ENCODE measurements at places on chromosomes 6 and 20. TPM values are rescaled to one million over a fixed set of nuclear protein-coding genes. Genes with fewer than 3 reads are reported as not detected.
A peak's percentile ranks its signal among the peaks of the same experiment; 100 is the strongest.

LCA5 gene
- total RNA-seq: not detected

C6orf132 gene
- total RNA-seq: 0.13 TPM

C6orf58 gene
- total RNA-seq: not detected

GGTLC1 gene
- total RNA-seq: not detected

TRDN gene
- total RNA-seq: not detected

CD40 gene
- 3.3 TPM for total RNA-seq

SEMG1 gene
- total RNA-seq: not detected

FAM162B gene
- total RNA-seq: not detected

RNF217 gene
- 0.07 TPM for total RNA-seq

SIRPB1 gene
- total RNA-seq: 0.83 TPM

SNPH gene
- total RNA-seq: 4.1 TPM

COL21A1 gene
- total RNA-seq: not detected

MICB gene
- 17.7 TPM for total RNA-seq

DNA sequence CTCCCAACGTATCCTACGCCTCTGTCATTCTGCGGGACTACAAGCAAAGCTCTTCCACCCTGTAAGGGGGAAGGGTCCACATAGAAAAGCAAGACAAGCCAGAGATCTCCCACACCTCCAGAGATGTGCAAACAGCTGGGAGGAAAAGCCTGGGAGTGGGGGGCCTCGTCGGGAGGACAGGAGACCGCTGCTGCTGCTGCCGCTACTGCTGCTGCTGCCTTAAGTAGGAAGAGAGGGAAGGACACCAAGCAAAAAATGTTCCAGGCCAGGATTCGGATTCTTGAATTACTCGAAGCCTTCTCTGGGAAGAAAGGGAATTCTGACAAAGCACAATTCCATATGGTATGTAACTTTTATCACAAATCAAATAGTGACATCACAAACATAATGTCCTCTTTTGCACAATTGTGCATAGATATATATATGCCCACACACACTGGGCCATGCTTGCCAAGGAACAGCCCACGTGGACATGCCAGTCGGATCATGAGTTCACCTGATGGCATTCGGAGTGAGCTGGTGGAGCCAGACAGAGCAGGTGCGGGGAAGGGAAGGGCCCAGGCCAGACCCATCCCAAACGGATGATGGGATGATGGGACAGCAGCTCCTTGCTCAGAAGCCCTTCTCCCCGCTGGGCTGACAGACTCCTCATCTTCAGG is 108.8 kb upstream of the RAB32 start:
- no peaks in the 10 kb centered on the region for H3K36me3 ChIP-seq
- DNase-seq: no peak
- H3K27me3 ChIP-seq: peaks cover 17% of the 10 kb centered on the region
- H3K4me3 ChIP-seq: no peak overlapping the region
- no peak overlapping the region for H3K27ac ChIP-seq
- H3K4me1 ChIP-seq: no peaks in the 10 kb centered on the region

- H3K4me1 ChIP-seq: no peaks in the 10 kb centered on the region
- no peak for DNase-seq
- H3K4me3 ChIP-seq: no peak overlapping the region
- H3K27ac ChIP-seq: no peak overlapping the region
- no peaks in the 10 kb centered on the region for H3K27me3 ChIP-seq
Measured at GRCh38 chr6:140082867-140083297, 708.4 kb upstream of the CITED2 start.

- no peak overlapping the region for H3K27ac ChIP-seq
- no peak for DNase-seq
- no peaks in the 10 kb centered on the region for H3K36me3 ChIP-seq
- H3K27me3 ChIP-seq: no peaks in the 10 kb centered on the region
- peaks cover 7% of the 10 kb centered on the region for H3K4me1 ChIP-seq
- H3K4me3 ChIP-seq: no peak overlapping the region
Measured at GRCh38 chr6:40440053-40440452, 147.1 kb downstream of the LRFN2 start.

- no peaks in the 10 kb centered on the region for H3K27me3 ChIP-seq
- H3K36me3 ChIP-seq: peaks cover 72% of the 10 kb centered on the region
- peaks cover 81% of the 10 kb centered on the region for H3K4me1 ChIP-seq
- H3K27ac ChIP-seq: peak overlapping the region; percentile 100
- no peak for DNase-seq
Measured at GRCh38 chr6:30820193-30820592, 64.1 kb upstream of the DDR1 start.

DNA sequence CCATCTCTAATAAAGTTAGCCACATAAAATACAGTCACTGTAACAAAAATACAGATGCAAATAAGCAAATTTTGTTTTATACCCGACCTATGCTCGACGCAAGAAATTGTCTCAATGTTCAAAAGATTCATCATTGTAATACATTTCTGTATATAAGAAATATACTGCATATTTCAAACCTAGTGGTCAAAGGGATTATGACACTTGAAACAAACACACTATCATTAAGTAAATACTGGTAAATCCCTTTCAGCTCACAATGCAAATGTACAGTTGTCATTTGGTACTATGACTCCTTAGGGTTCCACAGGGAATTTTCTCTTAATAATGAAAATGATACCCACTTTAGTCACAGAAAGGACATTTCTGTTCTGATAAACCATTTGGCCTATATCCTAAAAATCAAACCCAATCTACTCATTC is 2.2 kb downstream of the HIVEP2 start:
- H3K4me1 ChIP-seq: peaks cover 57% of the 10 kb centered on the region
- peaks cover 34% of the 10 kb centered on the region for H3K36me3 ChIP-seq
- no peak for DNase-seq
- peak overlapping the region; percentile 100 for H3K27ac ChIP-seq
- H3K27me3 ChIP-seq: peaks cover 2% of the 10 kb centered on the region
- peak overlapping the region; percentile 91 for H3K4me3 ChIP-seq

- H3K36me3 ChIP-seq: no peaks in the 10 kb centered on the region
- H3K27me3 ChIP-seq: no peaks in the 10 kb centered on the region
- no peak for DNase-seq
Measured at GRCh38 chr6:69064226-69064625, 429.1 kb downstream of the ADGRB3 start.

GRCh38 chr20:50286609-50287008 is 96.0 kb downstream of the CEBPB start:
- H3K36me3 ChIP-seq: no peaks in the 10 kb centered on the region
- DNase-seq: no peak
- no peak overlapping the region for H3K4me3 ChIP-seq

GRCh38 chr20:8352486-8352885 is 220.4 kb downstream of the PLCB1 start:
- no peaks in the 10 kb centered on the region for H3K36me3 ChIP-seq
- no peaks in the 10 kb centered on the region for H3K4me1 ChIP-seq
- no peak for DNase-seq
- no peaks in the 10 kb centered on the region for H3K27me3 ChIP-seq

- DNase-seq: no peak
- H3K27ac ChIP-seq: no peak overlapping the region
- no peaks in the 10 kb centered on the region for H3K4me1 ChIP-seq
- no peaks in the 10 kb centered on the region for H3K36me3 ChIP-seq
Measured at GRCh38 chr20:39823224-39823623, 861.1 kb downstream of the DHX35 start.

DNA sequence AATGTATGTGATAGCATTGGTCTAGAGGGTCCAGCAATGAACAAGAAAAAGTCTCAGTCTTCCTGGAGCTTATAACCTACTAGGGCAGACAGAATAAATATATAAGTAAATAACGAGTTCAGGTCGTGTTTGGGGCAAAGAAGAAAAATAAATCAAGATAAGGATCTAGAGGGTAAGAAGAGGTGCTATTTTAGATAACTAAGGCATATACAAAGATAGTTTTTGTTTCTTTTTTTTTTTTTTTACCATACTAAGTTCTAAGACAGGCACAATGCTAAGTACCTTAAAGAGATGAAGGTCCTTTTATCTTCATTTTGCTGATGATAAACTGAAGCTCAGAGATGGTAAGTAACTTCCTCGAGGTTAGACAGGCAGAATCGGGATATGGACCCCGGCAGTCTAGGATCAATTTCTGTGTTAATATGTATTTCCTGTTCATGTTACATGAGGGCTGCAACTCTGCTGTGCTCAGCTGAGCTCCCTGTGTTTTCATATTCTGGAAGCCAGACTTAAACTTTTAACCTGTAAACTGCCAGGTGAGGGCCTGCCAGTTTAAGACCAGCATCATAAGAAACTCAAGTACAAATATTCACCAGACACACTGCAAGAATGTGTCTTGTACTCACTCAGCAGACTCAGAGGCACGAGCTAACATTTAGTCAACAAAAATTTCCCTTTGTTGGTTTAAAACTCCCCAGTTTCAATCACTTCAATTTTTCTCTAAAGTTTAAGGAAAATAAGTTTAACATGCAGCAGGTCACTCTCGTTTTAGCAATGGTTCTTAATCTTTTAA is 23.3 kb downstream of the SESN1 start:
- peak; percentile 11 for DNase-seq
- peaks cover 34% of the 10 kb centered on the region for H3K4me1 ChIP-seq
- H3K27me3 ChIP-seq: no peaks in the 10 kb centered on the region
- H3K27ac ChIP-seq: peak overlapping the region; percentile 18
- no peaks in the 10 kb centered on the region for H3K36me3 ChIP-seq
- peak overlapping the region; percentile 59 for H3K4me3 ChIP-seq

DNA sequence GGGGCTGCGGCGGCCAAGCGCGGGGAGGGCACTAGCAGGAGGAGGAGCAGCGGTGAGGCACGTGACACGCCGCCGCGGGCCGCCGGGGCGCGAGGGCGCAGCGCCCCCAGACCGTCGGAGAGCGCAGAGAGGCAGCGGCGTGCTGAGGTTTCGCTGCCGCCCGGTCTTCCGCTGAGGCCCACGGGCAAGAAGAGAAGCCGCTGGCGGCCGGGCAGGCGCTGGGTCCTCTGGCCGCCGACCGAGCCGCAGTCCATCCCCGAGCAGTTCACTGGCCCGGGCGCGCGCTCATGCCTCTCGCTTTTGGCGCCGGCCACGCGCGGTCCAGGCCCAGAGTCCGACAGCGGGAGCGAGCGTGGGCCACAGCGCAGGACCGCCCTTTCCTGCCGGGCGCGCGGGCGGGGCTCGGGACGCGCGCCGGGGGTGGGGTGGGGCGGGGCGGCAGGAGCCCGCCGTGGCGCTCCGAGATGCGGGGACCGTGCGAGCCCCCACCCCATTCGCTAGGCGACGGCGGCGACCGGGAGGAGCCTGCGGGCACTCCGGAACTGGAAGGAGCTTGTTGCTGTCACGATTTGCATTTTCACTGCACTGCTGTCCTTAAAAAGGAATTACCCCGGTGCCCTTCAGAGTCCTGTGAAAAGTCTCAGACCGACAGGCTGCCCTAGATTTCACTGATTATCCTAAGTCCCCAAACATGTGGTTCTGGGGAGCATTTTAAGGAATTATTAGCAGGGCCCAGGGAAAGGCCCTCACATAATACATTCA is at the start of gene MCUR1:
Gene MCUR1 (minus strand): TSS at position 382 of the 762 bp plus-strand sequence. CDS start 128 bp downstream, at position 254.
- peak within 1 kb of the TSS; percentile 86 for H3K27ac ChIP-seq
- H3K27me3 ChIP-seq: peaks cover 3% of the 10 kb centered on the region
- peaks cover 28% of the 10 kb centered on the region for H3K4me1 ChIP-seq
- peak; percentile 87 for DNase-seq
- no peaks in the 10 kb centered on the region for H3K36me3 ChIP-seq
- H3K4me3 ChIP-seq: peak within 1 kb of the TSS; percentile 86

DNA sequence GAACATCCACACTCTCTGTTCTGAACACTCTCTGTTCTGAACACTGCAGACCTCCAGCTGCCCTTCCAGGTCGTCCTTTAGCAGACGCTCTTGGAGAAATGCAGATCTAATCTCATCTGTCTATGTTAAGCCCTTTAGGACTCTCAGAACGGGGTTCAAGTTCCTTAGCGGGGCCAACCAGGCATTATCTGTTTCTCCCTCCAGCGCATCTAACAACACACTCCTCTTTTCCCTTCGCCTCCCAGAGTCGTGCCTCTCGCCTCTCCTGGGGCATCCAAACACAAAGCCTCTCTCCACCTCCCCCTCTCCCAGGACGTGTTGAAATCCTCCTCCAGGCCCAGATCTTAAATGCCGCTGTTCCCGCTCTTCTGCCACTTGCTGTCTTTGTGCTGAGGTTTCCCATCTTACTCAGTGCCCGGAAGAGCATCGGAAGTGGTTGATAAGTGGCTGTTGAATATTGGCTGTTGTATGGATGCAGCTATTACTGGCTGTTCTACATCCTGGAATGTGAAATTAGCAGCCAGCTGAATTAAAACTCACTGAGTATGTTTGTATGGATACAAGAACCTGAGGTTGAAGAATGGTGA is 108.4 kb upstream of the GGTLC1 start:
- DNase-seq: no peak
- H3K36me3 ChIP-seq: no peaks in the 10 kb centered on the region
- no peak overlapping the region for H3K4me3 ChIP-seq

DNA sequence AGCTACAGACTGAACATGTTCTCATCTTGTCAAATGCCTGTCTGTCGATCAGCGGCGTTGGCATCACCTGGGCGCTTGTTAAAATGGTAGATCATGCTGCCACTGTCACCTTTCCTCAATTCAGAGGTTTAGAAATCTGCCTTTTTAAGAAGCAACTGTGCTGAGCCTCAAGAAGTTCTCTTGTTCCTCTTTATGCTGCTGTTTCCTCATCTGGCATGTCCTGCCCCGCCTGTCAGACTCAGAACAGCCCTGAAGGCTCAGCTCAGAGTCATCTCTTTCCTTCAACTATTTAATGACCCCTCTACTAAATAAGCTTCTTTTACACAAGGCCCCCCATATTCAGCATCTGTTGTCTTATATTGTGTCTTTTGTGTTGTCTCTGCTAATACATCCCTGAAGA is 368.2 kb downstream of the EPM2A start:
- H3K4me1 ChIP-seq: peaks cover 2% of the 10 kb centered on the region
- H3K4me3 ChIP-seq: no peak overlapping the region
- H3K36me3 ChIP-seq: no peaks in the 10 kb centered on the region
- no peak overlapping the region for H3K27ac ChIP-seq
- H3K27me3 ChIP-seq: peaks cover 4% of the 10 kb centered on the region

DNA sequence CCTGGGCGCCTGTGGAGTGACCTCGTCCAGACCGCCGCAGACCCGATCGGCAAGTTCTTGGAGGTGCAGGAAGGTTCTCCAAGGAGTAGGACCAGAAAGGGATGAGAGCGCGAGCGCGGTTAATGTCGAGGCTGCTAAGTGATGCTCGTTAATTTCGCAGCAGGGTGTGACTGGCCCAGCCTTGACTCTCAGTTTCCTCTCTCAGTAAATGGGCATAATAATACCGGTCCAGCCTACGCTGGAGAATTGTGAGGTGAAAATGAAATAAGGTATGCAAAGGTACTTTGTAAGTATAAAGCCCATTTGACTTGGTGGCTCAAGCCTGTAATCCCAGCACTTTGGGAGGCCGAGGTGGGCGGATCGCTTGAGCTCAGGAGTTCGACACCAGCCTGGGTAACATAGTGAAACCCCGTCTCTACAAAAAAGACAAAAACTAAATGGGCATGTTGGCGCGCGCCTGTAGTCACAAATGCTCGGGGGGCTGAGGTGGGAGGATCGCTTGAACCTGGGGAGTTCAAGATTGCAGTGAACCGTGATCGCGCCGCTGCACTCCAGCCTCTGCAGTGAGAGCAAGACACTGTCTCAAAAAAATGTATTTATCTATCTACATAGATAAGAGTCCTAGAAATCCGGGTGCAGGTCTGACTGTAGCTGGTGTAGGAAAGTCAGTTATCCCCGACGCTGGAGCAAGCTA is 634 bp upstream of the BTBD9 start:
- peak overlapping the region; percentile 93 for H3K27ac ChIP-seq
- H3K4me1 ChIP-seq: peaks cover 41% of the 10 kb centered on the region
- H3K36me3 ChIP-seq: no peaks in the 10 kb centered on the region
- peak overlapping the region; percentile 86 for H3K4me3 ChIP-seq
